A673 (cell line): ENCODE measurements at places on chromosomes 3 and 15. TPM values are rescaled to one million over a fixed set of nuclear protein-coding genes. Genes with fewer than 3 reads are reported as not detected.

DNA sequence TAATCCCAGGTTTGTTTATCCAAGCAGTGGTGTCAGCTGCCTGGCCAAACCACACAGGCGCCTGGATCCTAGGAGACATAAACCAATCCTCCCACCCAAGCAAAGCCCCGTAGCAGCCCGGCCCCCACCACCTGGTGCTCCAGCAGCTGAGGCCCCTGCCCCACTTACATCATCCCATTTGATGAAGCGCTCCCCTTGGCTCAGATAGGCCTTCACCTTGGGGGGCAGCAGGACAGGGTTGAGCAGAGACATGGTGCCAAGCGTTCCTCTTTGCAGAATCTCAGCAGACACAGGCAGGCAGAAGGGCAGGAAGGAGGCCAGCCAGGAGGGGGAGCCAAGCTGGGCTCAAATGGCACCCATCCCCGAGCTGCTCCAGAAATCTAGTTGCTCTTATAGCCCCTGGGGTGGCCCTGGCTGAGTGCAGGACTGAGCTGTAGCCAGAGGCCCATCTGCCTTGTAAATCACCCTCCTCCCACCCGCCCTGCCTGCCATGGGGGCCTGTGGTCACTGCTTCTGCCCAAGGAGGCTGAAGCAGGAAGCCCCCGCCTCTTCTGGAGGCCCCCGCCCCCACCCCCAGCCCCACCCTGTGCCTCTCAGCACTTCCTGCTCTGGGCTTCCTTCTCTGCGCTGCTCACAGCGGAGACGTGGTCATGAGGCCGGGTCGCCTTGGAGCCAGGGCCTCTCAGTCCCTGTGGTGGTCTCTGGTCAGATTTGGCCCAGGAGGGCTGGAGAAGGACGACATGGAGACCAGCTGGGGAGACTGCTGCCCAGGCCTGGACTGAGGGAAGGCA lies at the start of gene PLCB2:
TSS of gene PLCB2 (minus strand) at position 515 of the 791 bp plus-strand sequence. CDS start at position 252, 263 bp downstream.
- DNase-seq, result no peak

DNA sequence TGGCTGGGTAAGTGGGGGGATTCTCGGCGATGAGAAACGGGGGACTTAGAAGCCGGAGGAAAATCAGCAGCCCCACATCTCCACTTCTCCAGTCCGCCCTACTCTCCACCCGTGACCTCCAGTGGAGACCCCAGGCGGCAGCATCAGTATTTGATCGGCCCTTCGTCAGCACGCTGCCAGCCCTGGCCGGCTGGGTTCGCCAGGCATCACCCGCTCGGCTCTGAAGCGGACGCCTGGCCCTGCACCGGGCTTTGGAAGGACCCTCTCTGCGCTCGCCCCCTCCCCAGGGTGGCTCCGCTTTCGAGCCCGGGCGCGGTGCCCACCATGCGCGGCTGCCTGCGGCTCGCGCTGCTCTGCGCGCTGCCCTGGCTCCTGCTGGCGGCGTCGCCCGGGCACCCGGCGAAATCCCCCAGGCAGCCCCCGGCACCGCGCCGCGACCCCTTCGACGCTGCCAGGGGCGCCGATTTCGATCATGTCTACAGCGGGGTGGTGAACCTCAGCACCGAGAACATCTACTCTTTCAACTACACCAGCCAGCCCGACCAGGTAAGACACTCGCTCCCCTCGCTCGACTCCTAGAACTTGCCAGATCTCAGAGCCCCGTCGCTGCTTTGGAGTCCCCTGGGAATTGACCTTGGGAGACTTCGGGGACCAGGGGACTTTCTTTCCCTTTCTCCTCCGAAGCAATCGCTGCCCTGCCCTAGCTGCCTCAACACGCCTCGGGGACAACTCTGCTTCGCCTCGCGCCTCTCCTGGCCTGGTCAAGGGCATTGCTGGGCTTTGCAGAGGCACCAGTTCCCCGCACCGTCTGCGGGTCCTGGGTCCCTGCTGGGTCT lies 561 bp downstream of the SIDT1 start:
- DNase-seq, result peak; percentile 19

The SNX4 gene
- total RNA-seq, result 43.6 and 47.3 TPM in 2 replicates

GRCh38 chr15:78131295-78132061 lies at the start of gene CIB2:
Gene CIB2 (minus strand): TSS chr15:78131445. CDS start chr15:78131215, 230 bp downstream.
- peak; percentile 76 for DNase-seq

The KBTBD13 gene
- not detected in 2 replicates for total RNA-seq

DNA sequence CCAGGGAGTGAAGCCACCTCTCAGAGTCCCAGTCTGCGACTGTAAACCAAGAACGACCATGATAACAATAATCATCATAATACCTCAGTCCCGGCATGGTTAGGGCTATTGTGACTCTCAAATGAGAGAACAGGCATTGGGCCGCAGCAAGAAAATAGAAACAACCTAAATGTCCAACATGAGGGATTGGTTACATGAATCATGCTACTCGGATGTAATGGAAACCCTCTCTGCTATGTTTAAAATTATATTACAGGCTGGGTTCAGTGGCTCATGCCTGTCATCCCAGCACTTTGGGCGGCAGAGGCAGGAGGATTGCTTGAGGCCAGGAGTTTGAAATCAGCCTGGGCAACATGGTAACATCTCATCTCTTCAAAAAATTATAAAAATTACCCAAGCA lies 2.8 kb downstream of the CPN2 start:
- DNase-seq, result no peak

The RARRES1 gene
- total RNA-seq, result 0.15 TPM in 1 of 2 replicates, not detected in the other

The OCA2 gene
- total RNA-seq, result 0.09 TPM in 1 of 2 replicates, not detected in the other

GRCh38 chr3:140386357-140387100 lies 291.3 kb upstream of the TRIM42 start:
- DNase-seq, result no peak

The LSAMP gene
- total RNA-seq, result 10.1 and 12.5 TPM in 2 replicates

- no peak for DNase-seq
Measured at GRCh38 chr15:71451130-71451529, 335.9 kb downstream of the THSD4 start.

DNA sequence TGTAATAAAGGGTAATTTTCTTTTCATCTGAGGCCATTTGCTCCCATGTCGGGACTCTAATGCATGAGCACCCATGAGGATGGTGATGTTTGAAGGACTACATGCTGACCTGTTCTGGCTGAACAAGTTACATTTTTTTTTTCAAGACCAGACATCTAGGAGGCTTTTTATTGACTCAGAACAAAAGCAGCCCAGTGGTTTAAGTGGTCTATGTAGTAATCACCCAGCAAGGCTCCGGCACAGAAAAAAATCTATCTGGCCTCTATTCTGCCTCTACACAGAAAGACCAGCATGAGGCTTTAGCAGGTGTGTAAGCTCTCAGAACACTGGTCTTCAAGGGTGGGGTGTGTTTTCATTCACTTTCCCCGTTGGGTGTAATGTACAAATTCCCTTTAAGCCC lies 95.1 kb upstream of the ZBED2 start:
- no peak for DNase-seq

- no peak for DNase-seq
Measured at GRCh38 chr15:49492151-49492550, 69.1 kb downstream of the FGF7 start.

DNA sequence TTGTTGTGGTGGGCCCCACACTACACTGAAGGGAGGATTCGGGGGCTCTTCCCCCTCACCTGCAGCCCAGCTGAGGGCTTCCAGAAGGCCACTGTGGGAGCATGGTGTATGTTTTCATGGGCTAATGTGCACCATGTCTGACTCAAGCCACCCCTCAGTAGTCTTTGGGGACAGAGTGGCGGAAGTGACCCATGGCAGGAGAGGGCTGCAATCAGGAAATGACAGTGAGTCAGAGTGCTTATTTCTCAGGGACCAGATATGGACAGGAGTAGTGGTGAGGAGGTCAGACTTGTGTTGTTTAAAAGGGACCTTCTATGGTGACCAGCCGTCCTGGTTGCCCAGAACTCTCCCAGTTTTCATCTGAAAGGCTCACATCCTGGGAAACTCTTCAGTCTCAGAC lies 32.8 kb upstream of the SLC9A9 start:
- no peak for DNase-seq

The SNRPA1 gene
- 192 and 206 TPM in 2 replicates for total RNA-seq

DNA sequence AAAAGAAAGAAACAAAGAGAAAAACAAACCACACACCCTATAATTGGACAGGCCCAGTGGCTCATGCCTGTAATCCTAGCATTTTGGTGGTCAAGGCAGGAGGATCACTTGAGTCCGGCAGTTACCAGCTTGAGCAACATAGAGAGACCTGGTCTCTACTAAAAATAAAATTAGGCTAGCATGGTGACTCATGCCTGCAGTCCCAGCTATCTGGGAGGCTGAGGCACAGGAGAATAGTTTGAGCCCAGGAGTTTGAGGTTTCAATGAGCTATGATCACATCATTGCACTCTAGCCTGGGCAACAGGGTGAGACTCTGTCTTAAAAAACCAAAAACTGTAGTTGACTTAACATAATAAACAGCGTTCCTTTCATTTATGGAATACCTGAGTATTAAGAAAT lies 72.3 kb upstream of the ST3GAL6 start:
- DNase-seq, result no peak

DNA sequence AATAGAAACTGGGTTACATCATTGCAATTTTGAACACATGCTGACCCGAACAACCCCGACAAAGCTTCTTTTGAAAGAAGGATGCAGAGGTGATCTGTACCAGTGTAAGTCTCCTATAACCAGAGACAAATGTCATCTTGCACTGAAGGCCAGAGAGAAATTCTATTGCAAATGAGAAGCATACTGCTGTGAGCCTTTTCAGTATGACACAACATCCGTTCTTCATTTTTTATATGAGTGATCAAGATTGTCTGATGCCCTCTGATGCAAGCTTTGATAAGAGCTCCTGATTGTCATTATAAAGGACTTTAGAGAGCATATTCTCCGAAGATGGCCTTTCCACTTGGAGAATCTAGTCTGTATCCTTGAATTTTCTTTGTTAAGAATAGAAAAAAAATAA lies 36.9 kb downstream of the PCOLCE2 start:
- DNase-seq, result peak; percentile 20
